ENCODE measurements at places on chromosomes 5 and 9. TPM values are rescaled to one million over a fixed set of nuclear protein-coding genes. Genes with fewer than 3 reads are reported as not detected.
A peak's percentile ranks its signal among the peaks of the same experiment; 100 is the strongest.

DNA sequence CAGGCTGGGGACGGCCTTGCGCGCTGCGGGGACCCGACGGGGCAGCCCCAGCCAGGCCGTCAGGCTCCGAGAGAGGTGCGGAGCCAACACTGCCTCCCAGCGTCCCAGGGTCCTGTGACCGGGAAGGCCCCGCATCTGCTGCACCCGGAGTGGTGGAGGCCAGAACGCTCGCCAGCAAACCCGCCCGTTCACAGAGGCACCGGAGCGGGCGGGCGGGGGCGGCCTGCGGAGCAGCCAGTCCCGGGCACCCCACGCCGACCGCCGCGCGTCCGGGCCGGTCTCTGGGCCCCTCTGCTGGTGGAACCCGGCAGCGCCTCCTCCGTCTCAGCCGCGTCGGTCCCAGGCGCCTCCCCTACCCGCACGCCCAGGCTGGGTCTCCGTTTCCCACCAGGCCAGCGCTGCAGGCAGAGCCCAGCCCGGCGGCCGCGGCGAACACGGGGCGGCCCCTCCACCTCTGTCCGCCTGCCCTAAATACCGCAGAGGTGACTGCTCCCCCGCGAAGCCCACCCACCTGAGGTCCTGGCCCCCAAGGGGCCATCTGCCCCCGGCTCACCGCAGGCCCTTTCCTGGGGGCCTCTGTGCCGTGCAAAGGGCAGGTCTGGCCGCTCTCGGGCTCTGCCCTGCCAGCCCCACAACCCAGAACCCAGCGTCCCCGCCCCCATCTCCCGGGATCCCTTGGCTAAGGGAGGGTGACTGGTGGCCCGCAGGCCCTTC is 15.9 kb downstream of the EXD3 start:
- DNase-seq: peak; percentile 60

DNA sequence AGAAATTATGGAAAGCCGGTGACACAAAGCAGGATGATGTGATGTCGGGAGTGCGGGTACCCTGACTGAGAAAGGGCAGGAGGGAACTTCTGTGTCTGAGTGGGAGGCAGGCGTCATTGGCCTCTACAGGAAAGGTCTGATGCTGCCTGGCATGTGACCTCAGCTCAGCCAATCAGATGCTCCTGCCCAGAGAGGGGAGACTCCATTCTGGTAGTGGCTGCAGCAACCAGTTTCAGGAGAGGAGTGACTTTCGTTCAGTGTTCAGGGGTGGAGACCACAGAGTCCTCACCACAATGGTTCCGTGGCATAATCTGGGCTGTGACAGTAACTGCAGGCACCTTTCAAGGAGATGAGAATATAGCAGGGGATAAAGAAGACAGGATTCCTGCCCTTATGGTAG is 6.7 kb upstream of the SFXN1 start:
- no peak for DNase-seq

Gene C9orf152
- polyA plus RNA-seq: 0.10 TPM

Gene TGFBI
- 1,765 TPM for polyA plus RNA-seq

- no peak for DNase-seq
These were observed 173.9 kb downstream of the C9orf50 start for GRCh38 chr9:129446828-129447550.

DNA sequence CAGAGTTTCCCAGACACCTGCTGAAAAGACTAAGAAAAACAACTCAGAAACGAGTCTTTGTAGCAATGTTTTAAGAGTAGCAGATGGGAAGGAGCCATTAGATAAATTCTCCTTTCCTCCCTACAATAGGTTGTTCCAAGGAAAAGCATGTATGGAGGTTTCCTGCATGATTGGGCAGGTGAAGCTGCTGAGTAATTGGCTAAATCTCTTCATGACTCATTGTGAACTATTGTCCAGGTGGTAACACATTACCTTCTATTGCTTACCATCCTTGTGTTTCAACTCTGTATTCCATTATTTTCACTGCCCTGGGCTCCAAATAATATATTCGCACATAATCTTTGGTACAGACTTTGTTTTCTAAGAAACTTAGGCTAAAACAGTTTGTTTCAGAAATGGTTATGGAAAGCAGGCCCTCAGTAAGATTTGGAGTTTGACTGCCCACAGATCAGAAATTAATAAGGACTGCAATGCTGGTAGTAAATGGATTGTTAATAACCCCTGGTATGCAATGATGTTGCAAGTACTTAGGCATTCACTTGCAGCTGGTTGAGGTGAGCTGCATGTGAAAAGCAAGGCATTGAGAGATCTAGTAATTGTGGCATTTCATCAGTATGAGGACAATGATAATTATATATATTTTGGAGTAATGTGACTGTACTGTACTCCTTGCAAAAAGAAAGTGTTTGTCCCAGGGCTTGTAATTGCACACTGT is 281.4 kb upstream of the VLDLR start:
- no peak for DNase-seq

Gene CIZ1
- polyA plus RNA-seq: 92.5 TPM

DNA sequence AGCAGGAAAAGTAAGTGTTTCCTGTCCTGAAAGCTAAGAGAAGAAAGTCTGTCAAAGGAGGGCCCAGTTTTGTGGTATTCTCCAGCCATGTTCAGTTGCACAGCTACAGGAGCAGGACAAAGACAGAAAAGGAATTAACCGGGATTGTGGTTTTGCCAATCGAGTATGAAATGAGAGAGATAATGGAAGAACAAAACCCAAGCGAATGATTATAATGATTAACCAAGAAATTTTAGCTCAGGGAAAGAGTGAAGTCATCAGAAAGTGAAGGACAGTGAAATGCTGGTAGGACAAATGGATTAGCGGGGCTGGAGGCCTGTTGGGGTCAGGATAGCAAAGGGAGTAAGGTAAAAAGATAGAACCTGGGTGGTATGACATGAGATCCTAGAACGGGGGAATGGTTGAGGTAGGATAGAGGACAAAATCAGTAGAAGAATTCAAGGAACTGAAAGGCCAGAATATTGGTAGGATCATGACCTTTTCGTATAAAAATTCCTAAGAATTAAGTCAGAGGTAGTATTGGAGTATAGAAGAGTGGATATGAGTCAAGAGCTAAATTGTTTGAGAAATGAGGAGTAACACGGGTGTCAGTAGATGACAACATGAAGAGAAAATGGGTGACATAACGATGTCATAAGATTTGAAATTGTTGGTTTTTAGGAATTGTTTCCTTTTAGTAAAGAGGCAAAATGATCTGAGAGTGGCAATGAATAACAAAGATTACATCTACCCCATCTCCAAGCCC is 52.8 kb downstream of the DIAPH1 start:
- no peak for DNase-seq

Gene C5orf46
- not detected for polyA plus RNA-seq

DNA sequence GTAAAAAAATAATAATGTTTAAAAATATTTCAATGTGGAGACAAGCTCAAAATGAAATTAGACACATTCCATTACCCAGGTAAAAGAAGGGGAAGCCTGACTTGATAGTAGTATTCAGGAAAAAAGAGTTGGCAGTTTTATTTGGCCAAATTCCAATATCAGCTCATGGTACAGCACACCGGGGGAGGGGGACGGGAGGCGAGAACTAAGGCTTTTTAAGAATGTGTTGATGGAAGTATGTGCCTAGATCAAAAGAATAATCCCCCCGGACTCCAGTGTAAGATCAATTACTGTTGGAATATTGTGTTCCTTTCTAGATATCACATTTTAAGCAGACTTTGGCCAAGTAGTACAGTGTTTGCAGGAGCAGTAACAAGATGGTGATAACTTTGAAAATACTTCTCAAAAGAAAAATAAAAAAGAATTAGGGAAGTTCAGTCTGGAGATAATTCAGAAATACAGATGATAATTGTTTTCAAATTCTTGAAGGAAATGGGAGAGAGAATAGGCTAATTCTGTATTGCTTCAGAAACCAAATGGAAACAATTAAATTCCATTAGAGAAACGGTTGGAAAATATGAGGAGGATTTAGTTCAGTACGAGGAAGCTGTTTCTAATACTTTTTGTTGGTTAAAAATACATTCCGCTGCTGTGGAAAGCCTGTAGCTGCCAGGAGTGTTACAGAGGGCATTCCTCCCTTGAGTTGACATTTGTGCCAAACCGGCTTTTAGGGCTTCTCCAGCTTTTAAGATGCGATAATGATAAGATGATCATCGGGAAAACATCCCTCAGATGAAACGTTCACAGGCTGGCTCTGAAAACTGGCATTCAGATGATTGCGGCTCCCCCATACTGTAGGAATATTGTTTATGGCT is 98.1 kb upstream of the ERBIN start:
- DNase-seq: no peak

- DNase-seq: no peak
These were observed 183.5 kb upstream of the NFIB start for GRCh38 chr9:14497476-14497875.

Gene UBQLN1
- 90.0 TPM for polyA plus RNA-seq

- DNase-seq: no peak
These were observed 50.5 kb downstream of the PDE4D start for GRCh38 chr5:59842999-59843398.

Gene LHX3
- not detected for polyA plus RNA-seq

- peak; percentile 57 for DNase-seq
These were observed 58.7 kb downstream of the NXNL2 start for GRCh38 chr9:88593537-88594185.

Gene SLC25A2
- polyA plus RNA-seq: not detected

Gene GRM6
- not detected for polyA plus RNA-seq

Gene ADAM19
- 15.2 TPM for polyA plus RNA-seq

- no peak for DNase-seq
These were observed 78.4 kb downstream of the EHMT1 start for GRCh38 chr9:137697193-137697592.

DNA sequence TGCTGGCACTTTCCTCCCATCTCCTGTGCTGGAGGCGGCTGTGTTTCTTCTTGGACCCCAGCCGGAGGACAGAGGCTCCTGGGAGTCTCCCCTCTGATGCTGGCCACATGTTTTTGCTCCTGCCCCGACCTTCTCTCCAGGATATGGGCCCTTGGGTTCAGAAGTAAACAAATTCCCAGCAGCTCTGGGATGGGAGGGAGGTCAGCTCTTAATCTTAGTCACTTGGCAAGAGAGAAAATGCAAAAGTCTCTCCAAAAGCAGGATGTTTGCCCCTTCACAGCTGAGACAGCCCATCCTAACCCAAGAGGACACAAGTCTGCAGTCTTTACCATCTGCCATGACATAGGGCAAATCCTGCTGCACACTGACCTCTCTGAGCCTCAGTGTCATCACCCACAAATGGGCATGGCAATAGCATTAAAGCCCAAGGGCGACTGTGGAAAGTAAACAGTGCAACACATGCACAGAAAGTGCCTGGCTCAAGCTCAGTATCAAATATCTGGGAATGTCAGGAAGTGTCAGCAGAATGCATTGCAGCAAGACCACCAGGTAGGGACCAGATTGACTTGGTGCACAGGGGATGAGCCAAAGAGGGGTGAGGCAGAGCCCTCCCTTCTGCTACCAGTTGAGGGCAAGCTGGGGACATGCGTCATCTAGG is 117.0 kb upstream of the CXCL14 start:
- DNase-seq: no peak

DNA sequence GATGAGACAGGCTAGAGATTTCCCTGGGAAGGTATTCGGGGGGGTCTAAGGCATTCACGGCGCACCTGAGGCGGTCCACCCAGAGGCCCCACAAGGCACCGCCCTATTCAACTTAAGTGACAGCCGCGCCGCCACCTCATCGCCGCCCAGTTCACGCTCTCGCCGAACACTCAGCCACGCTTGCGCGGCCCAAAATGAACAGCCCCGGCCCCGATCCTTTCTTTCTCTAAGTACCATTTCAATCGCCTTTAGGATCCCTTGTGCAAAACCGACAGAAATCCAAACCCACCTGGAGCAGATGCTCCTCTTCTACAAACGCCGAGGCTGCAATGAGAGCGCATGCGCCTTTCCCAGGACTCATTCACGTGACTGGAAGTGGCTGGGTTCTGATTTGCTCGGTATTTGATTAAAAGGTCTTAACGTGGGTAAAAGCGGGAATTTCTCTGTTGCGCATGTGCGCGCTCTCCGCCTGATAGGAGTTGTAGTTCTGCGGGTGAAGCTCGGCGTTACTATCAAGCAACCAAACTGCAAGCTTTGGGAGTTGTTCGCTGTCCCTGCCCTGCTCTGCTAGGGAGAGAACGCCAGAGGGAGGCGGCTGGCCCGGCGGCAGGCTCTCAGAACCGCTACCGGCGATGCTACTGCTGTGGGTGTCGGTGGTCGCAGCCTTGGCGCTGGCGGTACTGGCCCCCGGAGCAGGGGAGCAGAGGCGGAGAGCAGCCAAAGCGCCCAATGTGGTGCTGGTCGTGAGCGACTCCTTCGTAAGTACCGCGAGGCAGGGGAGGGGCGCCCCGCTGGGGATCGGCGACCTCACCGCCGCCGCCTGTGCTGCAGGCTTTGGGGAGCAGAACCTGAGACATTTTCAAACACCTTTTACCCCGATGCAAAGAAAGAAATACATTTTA is at the start of the genes ARSK and SKIC3:
Gene ARSK (plus strand): TSS at position 455 of the 902 bp plus-strand sequence. CDS start 178 bp downstream, at position 633.
Gene SKIC3 (minus strand): TSS at position 331 of the 902 bp plus-strand sequence. CDS start 7,827 bp downstream, outside the sequence.
- peak; percentile 83 for DNase-seq

Gene PRSS3
- 4.3 TPM for polyA plus RNA-seq

DNA sequence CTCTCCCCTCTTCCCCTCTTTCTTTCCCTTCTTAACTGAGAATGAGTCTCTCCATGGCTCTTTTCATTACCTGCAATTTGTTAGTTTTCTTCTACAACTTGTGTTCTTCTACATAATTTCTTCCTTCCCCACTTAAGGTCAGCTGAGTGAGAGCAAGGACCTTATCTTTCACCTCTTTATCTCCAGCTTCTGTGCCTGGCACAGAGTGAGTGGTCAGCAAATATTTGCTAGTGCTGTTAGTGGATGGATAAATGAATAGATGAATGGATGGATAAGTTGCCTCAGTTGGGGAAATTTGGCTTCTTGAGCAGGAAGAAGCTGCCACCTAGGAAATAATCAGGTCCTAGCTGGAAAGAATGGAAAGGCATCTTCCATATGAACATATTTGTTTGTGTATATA is 44.6 kb upstream of the PPARGC1B start:
- no peak for DNase-seq

DNA sequence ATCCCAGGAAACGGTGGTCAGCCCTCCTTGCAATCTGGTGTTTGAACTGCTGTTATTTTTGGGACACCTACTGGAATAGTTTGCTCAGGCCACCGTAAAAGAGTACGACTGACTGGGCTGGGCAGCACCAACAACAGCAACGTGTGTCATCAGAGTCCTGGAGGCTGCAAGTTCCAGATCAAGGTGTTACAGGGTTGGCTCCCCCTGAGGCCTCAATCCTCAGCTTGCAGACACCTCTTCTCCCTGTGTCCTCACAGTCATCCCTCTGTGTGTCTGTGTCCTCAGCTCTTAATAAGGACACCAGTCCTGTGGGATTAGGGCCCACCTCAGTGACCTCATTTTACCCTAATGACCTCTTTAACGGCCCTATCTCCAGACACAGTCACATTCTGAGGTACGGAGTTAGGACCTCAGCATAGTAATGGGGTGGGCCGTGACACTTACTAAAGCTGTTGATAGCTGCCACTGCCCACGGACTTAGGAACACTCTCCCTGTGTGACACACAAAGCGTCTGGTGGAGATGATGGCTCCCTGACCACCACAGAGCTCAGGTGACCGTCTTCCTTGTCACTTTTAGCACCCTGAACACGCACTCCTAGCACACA is 16.8 kb downstream of the GLT6D1 start:
- DNase-seq: no peak

DNA sequence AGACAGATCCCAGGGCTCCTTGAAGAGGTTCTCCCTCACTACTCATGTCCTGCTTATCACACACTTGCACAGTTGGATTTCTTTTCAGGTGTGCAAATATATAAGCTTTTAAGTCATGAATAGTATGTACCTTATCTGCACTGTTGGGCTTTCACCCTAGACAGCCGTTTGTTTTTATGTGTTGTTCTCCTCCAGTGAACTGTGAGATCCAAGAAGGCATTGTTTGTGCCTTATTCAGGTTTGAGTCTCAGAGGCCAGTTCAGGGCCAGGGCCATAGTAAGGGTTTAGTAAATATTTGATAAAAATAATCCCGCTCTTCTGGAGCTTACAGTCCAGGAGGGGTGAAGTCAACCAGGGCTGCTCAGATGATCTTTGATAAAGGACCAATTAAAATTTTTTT is 480.0 kb downstream of the TMEM38B start:
- DNase-seq: no peak

Gene TMEM174
- polyA plus RNA-seq: not detected

Gene S1PR3
- 43.0 TPM for polyA plus RNA-seq

Measured in A549 (cell line).